Activated T-cell treated with anti-CD3 and anti-CD28 coated beads for 24 hours (primary cell): ENCODE measurements at places on chromosomes 6 and 20.
A peak's percentile ranks its signal among the peaks of the same experiment; 100 is the strongest.

GRCh38 chr6:148997865-148998264 is 251.0 kb downstream of the UST start:
- no peak for DNase-seq

DNA sequence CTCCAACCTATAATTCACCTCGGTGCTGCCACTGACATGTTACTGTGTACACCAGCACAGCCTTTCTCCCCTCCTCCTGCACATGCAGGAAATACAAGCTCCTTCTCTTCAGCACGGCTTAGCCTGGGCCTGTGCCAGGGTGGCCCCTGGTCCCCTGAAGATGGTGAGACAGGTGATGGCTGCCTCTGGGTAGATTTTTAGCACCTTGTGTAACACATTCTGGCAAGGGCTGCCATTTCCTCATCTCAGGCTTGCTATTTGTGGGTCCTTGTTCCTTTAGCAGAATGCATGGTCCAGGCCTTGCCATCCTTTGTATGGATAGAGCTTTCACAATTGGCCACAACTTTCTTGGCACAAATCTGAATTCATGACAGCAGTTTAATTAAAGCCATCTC is 151.3 kb downstream of the CDC5L start:
- no peak for DNase-seq

DNA sequence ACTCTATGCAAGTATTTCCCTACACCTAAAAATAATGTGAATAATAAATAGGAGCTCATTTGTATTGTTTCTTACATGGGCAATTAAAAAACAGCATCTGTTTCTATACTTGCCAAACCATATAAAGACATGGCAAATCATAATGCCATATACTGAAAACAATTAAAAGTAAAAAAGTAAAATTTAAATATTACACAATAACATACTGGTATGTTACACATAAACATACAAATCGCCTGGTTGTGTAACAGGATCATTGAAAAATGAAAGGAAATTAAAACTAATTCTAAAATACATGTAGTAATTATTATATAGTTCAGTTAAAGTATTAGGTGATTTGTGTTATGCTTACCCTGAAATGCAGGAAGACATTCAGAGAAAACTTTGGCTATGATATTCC is 11.2 kb downstream of the NDUFAF4 start:
- DNase-seq = no peak

DNA sequence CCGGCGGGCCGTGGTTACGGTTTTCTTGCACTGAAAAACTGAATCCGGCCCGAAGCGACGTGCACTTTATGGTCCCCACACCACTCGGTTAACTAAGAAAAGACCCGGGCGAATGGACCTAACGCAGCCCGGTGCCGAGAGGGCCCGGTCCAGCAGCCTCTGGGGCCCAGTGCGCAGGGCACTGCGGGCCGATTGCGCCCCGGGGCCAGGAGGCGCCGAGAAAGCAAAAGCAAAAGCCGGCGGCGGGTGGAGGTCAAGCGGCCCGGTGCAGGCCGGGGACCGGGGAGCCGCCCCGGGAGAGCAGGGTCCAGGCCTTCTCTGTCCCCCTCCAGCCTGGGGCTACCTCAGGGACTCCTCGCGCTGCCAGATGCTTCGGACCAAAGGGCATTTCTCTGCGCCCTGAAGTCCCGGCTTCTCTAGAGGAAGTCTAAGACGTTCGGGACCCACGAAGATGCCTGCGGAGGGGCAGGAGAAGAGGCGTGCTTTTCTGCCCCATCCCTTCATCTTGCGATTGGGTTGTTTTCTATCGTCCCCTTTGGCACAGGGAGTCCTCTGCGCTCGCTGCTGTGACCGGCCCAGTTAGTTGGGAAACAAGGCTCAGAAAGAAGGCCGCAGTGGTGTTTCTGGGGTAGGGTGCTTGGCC is 4.4 kb downstream of the FOXF2 start:
- no peak for DNase-seq

DNA sequence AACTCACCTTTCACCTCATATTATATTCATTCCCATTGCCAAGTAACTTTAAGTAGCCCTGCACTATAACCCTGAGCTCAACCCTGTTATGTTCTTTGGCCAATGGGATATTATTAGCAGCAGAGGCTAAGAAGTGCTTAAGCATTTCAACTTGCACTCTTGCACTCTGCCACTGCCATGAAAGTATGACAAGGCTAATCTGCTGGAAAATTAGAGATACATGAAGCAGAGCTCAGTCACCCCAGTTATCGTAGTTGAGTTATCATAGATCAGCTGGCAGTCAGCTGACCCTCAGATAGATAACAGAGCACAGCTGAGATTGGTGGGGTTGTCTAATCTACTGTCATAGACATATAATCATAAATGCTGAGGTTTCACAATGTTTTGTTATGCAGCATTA is 209.4 kb upstream of the RUNX2 start:
- DNase-seq = no peak

GRCh38 chr6:144286503-144287393 is 1.6 kb downstream of the UTRN start:
- DNase-seq = no peak

GRCh38 chr6:119124079-119124824 is 45.8 kb upstream of the FAM184A start:
- DNase-seq = no peak

DNA sequence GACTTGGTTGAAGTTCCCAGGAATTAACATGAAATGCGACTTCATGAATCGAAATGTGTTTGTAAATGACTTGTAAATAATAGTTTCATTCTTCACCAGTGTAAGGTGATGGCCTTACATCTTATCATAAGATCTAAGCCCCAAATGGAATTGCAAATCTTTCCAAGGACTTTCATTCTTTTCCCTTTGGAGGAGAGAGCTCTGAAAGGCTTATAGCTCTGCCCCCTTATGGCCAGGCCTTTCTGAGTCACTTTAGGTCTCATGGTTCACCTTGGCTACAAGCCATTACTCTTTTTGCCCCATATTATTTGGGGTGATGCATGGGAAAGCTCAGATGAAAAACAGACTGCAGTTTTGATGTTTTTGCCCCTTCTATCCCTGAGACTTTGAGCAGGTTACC is 209.1 kb upstream of the BMP2 start:
- no peak for DNase-seq

DNA sequence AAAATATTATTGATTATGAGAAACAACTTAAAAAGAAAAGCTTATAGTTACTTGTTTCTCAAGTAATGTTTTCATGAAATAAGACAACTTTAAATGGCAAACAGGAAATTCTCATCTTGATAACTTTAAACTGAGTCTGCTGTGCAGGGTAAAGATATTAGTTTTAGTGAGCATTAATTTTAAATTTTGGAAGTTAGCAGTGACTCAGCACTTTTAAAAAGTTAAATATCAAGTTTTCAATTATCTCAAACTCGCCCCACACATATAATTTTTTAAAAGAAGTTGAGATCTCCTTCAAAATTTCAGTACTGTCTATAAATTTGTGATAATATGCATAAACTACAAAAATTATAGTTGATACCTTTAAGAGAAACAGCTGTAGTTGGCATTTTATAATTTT is 337.3 kb upstream of the NT5E start:
- DNase-seq = no peak

DNA sequence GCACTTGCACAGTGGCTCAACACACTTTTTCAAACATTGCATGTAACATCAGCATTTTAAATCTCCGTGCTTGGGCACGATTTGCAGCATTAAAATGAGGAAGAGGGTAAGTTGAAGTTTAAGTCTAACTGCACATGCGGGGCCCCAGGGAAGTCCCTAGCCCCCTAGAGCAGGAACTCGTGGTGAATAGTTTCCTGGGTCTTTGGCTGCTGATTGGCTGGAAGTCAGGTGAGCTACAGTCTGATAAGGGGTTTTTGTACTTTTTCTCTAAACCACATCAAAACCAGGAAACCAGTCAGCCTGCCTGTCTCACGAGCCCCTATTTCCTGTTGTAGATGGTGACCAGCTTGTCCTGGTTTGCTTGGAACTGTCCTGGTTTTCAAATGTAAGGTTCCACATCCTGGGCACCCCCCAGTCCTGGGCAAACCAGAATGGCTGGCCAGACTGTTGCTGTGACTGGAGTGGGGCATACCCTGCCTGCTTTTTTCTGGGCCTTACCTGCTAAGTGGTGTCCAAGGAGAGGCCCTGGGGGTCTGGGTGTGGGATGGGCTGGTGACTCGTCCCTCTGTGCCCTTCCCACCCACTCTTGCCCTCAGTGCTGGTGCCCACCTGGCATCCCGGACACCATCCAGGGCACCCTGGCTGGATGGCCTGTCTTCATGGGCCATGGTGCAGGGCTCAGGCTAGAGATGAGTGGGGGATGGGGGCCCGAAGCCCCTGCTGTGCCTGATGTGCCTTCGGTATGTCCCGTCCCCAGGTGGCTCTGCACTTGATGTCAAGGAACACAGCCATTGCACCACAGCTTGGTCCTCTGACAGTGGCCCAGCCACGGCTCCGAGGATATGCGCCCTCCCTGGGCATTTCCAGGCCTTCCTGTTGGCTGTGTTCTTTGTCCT is 31.8 kb downstream of the SUN5 start:
- peak; percentile 79 for DNase-seq

DNA sequence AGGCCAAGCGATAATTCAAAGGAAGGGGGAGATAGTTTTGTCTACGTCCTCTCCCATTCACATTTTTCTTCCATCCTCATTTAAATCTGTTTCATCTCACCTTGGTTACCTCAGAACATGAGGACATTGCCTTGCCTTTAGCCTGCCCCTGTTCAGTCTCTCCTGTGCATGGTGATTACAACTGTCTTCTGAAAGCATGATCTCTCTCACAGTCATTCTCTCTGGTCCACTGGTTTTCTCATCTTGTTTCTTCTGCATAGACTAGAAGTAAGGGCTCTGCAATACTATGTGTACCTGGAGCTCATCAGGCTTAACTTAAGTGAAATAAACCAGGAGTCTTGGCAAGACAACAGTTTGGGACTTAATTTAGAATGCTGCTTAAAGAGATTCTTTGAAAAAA is 31.4 kb downstream of the CLVS2 start:
- no peak for DNase-seq

- no peak for DNase-seq
Observed at GRCh38 chr20:62979310-62979709, 26.8 kb downstream of the SLC17A9 start.

- no peak for DNase-seq
Observed at GRCh38 chr6:108203189-108204112, 37.6 kb downstream of the NR2E1 start.

DNA sequence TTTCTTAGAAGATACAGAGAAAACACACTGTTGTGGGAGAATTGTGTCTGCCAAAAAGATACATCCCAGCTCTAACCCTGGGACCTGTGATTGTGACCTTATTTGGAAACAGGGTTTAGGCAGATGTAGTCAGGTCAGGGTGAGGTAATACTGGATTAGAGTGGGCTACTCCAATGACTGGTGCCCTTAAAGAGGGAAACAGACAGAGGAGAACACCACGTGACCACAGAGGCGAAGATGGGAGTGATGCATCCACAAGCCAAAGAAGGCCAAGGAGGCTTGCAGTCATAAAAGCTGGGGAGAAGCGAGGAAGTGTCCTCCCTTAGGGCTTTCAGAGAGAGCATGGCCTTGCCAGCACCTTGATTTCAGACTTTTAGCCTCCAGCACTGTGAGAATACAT is 35.6 kb downstream of the SLC52A3 start:
- DNase-seq = no peak

DNA sequence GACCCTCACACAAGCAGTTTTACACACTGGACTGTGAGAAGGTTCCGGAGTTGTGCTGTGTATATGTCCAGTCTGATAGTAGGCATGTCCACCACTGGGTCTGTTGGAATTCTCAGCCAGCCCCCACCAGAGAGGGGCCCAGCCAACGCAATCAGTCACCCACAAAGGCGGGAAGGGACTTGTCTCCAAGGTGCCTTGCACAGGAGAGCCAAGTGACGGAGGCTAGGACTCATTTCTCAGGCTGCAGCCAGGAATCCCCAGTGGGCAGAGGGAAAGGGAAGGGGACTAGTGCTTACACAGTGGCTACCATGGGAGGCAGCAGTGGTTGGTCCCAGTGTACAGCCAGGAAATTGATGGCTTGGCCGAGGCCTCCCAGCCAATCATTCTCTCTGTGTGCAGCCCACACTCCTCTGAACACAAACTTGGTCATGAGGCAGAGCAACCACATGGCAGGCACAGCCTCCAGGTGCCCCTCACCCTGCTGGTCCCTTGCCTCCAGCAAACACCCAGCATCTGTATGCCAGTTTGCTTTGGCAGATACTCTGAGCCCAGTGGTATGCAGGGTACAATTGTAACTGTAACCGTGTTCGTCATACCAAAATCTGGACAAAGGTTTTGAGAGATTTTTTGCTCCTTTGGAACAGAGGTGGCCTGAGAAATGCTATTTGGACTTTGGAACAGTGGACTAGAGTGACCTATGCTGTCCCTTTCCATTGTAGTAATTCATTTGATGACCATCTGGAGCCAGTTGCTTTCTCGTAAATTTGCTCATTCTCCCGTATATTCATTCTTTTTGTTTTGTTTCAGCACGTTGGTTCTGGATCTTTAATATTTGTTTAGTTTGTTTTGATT is 72.9 kb upstream of the MYL9 start:
- no peak for DNase-seq

DNA sequence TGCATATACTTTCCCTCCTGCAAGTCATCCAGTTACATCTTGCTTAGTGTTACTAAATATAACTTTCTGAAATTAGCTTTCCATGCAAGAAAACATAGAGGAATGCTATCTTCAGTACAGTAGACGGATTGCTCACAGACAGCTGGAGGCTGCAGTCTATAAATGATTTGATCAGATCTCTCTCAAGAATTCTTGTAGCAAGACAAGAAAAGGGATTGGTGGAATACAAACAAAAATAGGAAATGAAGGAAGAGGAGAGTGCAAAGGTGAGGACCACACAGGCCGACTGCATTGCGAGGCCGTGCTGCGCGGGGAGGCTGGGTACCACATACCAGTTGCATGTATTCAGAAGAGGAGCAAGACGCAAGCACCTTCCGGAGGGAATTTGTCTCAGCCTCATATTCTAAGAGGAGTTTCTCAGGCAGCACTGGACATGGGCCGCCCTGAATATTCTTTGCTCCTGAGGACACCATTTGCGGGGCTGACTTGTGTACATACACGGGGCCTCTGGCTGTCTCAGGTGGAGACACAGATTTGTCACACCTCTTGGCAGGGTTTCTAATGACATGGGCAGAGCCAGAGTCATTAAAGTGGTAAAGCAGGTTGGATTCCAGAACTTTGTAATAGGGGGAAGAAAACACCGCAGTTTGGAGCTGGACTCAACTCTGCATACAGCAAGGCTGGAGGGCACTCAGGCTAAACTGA is 22.7 kb upstream of the KIF25 start:
- no peak for DNase-seq

GRCh38 chr6:47118611-47119010 is 76.5 kb upstream of the ADGRF1 start:
- DNase-seq = no peak
